ENCODE measurements at places on chromosomes 3 and 15. TPM values are rescaled to one million over a fixed set of nuclear protein-coding genes. Genes with fewer than 3 reads are reported as not detected.

Gene BCL2A1
- 1.4 TPM for total RNA-seq

Gene USP19
- total RNA-seq, result 29.6 TPM

Gene PRTG
- 2.3 TPM for total RNA-seq

Gene C3orf49
- total RNA-seq, result not detected

Gene ATXN7
- total RNA-seq, result 17.1 TPM

Gene CIDEC
- not detected for total RNA-seq

Gene CASR
- total RNA-seq, result under 0.01 TPM

Gene CXCR6
- not detected for total RNA-seq

Gene BRPF1
- 34.3 TPM for total RNA-seq

Gene RARB
- 4.2 TPM for total RNA-seq

Gene KATNBL1
- total RNA-seq, result 61.0 TPM

Gene CPNE9
- not detected for total RNA-seq

Gene CCR8
- not detected for total RNA-seq

Gene GRK7
- not detected for total RNA-seq

Gene CRYGS
- total RNA-seq, result 1.3 TPM

Gene RTP4
- total RNA-seq, result 2.0 TPM

Gene PTX3
- 395 TPM for total RNA-seq

Gene CAMK2N2
- total RNA-seq, result not detected

Gene ZNF654
- 15.0 TPM for total RNA-seq

Gene CHRFAM7A
- total RNA-seq, result 1.6 TPM

Gene CHRM5
- total RNA-seq, result not detected

Gene TKT
- 413 TPM for total RNA-seq

Gene QRICH1
- total RNA-seq, result 274 TPM

All from vein endothelial cell (primary cell).